ENCODE measurements at places on chromosomes 5 and 9.

GRCh38 chr5:56377573-56377972, 144.4 kb upstream of the ANKRD55 start:
- DNase-seq = no peak

DNA sequence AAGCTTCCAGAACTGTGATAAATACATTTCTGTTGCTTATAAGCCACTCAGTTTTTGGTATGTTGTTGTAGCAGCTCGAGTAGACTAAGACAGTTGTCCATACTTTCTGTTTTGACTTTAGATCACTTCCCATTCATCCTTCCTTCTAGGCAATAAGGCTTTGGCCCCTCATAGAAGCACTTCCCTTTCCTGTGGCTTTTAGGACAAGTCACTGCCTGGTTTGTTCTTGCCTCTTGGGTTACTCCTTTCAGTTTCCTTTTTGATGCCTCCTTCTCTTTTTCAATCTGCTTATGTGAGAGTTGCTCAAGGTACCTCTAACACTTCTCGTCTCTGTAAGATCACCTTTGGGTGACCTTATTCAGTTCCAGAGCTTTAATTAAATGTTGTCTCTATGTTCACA, 72.4 kb upstream of the NTRK2 start:
- no peak for DNase-seq

DNA sequence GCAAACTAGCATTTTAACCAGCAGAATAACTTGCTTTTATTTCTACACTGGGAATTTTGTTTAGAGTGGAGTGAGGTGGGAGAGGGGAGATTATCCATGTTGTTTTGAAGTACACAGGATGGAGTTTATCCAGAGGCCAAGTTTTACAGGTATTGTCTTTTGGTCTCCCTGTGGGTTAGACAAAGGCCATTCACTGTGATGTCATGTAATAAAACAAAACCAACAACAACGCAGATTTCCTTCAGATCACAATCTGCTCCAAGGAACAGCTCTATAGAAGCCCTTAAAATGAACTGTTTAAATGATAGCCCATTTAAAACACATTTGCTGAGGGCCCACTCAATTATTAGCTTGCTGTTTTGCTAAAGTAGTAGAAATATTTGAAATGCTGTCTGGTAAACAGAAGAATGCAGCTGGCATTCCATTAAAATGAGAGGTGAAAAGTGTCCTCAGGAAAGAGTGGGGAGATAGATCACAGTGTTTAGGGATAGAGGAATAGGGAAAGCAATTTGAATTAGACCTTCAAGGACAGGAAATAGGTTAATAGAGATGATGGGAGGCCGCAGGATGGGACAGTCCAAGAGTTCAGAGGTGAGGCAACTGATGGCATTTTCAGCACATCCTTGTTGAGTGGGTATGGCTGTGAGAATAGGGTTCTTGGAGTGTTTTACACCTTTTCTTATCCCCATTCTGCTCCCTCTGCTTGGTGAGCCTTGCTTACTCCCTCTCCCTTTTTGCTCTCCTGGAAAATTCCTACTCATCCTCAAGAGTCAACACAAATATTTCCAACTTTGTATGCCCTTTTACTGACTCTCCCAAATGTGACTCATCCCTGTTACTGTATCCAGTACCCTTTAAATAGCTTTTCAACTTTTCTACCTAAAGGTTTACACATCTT, 140.1 kb upstream of the NR3C1 start:
- DNase-seq = no peak

GRCh38 chr9:120413121-120414048, 166.6 kb downstream of the CDK5RAP2 start:
- DNase-seq = no peak

DNA sequence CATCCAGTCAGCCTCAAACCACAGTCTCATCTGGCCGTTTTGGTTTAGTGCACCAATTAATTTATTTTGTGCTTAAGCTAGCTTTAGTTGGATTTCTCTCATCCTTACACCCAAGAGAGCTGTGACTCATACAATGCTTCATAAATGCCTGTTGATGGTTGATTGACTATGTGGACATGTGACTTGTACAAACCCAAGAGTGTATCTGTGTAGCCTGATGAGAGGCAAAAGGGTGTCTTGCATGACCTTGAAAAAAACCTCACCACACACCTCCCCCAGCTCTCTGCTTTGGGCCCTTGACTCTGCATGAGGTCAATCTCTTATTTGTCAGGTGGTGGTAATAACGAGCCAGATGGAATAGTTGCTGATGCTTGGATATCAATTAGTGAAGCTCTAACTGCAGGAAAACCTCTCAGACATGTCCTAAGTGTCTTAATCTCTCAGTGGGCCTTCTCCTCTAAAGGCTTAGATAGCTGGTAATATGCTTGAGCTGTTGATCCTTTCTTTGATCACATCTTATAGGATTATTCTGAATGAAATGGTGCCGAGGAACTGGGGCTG, 10.6 kb upstream of the GLRA1 start:
- DNase-seq = no peak

DNA sequence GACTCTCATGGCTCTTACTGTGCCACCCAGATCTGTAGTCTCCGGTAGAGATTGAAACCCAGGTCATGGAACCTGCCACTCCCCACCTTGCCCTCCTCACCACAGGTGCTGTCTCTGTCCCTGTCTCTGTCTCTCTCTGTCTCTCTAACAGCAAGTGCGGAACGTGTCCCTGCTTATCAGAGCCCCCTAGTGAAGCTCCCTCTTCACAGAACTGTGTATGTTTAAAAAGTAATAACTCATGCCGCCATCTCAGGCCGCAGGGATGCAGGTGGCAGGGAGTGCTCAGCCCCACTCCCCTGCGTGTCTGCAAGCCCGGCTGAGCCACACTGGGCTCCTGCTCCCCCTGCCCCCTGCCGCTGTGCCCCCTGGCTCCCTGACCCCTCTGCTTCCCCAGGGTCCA, 43.8 kb downstream of the UNC5A start:
- DNase-seq = no peak

GRCh38 chr9:121676926-121677325, 25.5 kb downstream of the DAB2IP start:
- no peak for DNase-seq

DNA sequence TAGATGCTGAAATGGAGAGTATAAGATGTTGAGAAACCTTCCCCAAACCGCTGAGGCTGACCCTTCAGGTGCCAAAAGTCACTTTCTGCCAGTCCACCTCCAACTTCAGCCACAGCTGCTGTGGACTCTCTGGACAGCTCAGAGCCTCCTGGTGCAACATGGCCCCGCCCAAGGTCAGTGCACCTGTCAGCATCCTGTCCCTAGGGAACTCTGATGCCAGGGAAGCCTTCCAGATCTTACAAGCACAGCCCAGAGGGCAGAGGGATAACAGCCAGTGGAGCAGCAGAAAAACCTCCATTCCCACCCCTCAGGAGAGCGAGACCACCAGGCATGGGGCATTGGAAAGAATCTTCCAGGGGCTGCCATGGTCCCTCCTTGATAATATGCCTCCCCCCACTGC, 10.5 kb upstream of the PTGES2 start:
- DNase-seq = no peak
